ENCODE measurements at places on chromosomes 11 and 22. TPM values are rescaled to one million over a fixed set of nuclear protein-coding genes. Genes with fewer than 3 reads are reported as not detected.

DNA sequence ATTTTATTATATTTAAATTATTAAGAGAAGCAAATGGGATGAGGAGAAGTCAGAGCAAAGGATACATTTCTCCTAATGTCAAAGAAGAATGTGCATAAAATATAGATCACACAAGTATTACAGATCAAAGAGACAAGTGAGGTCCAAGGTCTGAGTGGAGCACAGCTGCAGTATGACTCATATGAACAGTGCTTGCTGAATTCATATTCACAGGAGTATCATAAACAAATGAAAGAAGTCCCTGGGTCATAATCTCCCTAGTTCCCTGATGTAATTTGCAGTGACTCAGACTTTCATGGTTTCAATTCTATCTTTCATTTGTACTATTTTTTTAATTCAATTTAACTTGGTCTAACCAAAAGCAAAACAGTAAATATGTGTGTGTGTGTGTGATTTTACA, 499.0 kb upstream of the CCDC179 start:
- no peak for DNase-seq

DNA sequence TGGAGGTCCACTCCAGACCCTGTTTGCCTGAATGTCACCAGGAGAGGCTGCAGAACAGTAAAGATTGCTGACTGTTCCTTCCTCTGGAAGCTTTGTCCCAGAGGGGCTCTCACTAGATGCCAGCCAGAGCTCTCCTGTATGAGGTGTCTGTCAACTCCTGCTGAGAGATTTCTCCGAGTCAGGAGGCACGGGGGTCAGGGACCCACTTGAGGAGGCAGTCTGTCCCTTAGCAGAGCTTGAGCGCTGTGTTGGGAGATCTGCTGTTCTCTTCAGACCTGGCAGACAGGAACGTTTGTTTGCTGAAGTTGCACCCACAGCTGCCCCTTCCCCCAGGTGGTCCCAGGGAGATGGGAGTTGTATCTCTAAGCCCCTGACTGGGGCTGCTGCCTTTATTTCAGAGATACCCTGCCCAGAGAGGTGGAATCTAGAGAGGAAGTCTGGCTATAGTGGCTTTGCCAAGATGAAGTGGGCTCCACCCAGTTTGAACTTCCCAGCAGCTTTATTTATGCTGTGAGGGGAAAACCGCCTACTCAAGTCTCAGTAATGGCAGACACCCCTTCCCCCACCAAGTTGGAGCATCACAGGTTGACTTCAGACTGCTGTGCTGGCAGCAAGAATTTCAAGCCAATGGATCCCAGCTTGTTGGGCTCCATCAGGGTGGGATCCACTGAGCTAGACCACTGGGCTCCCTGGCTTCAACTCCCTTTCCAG, 99.4 kb downstream of the PDE3B start:
- no peak for DNase-seq

- peak; percentile 48 for DNase-seq
Measured at GRCh38 chr22:24325105-24325757, 54.6 kb downstream of the SPECC1L start.

GRCh38 chr22:45866126-45866645, 110.8 kb downstream of the WNT7B start:
- no peak for DNase-seq

DNA sequence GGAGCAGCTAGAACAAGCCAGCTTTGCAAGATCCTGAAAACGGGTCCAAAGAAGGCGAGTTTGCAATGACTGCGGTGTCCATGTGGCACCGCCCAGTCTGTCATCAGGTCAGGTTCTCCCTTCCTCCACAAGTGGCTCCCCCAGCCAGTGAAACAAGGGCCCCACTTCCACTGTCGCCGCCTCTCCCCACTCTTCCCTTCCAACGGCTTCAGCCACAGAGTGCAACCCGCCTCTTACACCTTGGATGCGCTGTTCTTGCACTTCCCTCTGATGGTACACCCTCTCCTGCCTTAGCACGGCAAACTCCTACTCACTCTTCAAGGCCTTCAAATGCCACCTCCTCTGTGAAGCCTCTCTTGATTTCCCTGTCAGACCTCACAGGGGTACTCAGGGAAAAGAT, 10.8 kb upstream of the TCF20 start:
- no peak for DNase-seq

DNA sequence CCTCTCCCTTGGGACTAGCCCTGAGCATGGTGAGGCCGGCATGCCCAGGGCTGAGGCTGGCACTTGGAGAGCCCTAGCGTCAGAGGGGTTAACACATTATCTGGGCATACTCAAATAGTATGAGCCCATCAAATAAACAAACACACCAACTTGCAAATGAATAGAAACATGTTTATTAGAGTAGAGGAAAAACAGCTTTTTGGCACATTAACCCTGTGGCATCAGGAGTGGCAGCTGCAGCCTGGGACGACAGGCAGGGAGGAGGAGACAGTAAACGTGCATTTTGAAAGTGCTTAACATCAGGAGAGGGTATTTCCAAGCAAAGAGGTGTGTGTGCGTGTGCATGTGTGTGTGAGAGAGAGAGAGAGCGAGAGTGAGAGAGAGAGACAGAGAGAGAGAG, 684.9 kb downstream of the NTM start:
- no peak for DNase-seq

DNA sequence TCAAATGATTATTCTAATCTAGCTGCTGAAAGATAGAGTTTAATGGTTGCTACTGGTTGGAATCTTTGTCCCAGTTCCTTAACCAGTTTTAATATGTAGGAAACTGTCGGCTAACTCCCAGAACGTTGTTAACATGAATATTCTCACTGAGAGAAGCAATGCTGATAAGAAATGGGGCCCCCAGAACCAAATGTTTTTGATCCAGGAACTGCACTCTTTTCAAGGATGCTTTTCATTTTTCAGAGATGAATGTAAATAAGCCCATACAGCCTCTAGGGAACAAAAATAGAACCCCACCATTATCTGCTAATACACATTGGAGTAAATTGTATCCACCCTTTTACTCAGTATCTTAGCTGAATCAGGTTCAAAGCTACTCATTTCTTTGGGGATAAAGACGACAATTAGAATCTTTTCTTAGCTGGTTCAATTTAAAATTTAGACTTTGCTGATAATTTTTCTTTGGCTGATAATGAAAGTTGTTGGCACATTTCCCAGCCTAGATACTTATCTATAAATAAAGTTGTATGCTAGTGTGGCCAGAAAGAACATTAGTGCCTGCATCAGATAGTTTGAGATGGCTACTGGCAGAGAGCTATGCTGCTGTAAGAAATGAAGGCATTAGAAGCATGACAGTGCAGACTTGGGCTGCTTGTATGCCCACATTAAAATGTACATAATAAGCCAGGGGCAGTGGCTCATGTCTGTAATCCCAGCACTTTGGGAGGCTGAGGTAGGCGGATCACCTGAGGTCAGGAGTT, 323.3 kb upstream of the PDGFD start:
- DNase-seq = no peak

DNA sequence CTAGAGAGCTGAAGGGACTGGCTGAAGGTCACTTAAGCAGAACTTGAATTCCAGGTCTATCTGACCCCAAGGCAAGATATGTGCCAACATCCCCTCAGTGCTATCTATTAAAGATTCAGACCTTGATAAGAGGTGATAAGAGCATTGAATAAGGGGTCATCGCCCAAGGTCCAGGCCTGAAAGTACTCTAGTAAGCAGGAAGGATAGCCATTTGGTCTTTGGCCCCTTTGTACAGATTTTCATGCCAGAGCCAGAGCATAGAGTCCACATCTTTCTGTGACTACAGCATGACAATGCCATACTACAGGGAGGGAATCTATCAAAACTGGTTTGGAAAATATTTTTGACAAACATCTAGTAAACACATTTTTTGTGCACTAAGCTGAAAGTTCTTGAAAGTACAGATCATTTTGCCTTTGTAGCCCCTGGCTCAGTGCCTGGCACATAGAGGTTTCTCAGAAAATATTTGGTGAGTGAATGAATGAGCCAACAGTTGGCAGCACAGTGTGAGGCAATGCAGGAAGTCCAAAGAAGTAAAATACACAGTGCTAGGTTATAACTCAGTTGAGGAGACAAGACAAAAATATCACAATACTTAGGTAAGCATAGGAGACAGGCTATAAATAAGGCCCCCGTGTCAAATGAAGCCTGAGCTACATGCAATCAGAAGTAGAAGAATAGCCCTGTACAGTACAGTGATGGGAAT, 15.1 kb upstream of the RRAS2 start:
- no peak for DNase-seq

Gene LRRC74B
- not detected for total RNA-seq

Gene SOX10
- total RNA-seq = 0.99 TPM
